NCI-H2081 treated with DMSO at 0.1 percent for 48 hours (cell line): ENCODE measurements at places on chromosomes 1 and 21.
A peak's percentile ranks its signal among the peaks of the same experiment; 100 is the strongest.

- no peak for DNase-seq
These were observed 45.8 kb downstream of the RGS7 start for GRCh38 chr1:241311056-241311746.

DNA sequence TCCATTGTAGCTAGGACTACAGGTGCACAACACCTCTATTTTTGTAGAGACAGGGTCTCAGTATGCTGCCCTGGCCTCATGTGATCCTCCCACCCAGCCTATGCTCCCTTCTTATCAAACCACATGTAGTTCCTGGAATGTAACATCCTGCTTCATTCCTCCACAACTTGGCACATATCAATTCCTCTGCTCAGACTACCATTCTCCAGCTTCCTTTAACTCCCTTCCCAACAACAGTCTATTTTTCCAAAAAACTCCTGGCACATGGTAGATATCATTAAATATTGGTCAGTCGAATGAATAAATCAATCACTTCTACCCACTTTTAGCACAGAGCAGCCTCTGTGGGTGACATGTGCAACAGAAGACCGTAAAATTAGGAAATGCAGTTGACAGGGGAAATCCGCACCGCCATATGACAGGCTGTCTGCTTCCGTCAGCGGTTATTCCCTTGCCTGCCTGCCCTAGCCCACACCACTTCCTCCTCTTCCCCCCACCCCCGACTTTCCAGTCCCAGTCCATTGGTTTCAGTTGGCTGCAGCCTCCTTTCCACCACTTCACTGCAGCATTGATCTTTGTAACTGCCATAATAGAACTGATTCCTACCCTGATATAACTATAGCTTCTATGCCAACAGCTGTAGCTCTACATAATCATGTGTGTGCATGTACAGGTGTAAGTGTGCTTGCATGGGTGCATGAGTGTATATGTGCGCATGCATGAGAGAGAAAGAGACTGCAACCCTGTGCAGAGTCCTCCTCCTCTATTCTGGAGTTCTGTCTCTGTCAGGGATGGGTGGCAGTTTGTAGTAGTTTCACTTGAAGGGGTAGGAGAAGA, 6.8 kb upstream of the AKR1A1 start:
- DNase-seq: no peak

DNA sequence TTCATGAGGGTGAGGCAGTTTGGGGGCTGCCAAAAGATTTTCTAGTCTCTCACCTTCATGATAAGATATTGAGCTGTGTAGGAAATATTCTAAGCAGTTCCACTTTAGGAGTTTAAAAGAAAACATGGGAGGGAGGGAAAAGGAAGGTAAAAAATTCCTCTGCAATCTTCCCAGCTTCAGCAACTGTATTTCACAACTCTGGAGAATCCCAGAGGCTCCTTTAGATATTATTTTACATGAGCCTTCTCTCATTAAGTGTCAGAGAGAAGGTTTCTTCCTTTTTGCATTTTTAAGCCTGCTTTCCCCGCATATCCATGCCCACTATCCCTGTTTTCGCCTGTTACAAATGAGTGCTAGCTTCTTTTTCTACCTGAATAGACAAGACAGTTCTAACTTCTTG, 289.4 kb downstream of the CHRM3 start:
- no peak for DNase-seq

DNA sequence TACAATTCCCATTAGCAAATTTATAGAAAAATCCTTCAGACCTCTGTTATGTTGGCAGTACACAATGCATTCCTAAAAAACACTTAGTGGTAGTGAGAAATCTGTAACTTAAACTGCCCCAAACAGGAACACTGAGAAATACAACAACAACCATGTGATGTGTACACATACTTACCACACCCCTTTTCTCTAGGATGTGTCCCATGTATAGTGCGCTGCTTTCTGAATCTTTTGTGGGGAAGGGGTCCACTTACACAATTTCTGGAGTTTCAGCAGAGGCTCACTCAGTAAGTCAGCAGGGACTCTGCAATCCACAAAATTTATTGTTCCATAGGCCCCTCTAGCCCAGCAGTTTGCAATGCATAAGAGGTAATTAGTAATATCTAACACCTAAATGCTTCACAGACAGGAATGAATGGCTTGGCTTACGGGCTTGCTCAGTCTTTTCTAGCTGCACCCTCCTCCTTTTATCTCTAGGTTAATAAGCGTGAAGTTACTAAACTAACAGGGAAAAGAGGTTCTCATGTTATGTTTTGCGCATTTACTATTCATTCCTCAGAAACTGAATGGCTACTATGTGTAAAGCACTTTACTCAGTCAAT, 115.2 kb downstream of the TGFBR3 start:
- no peak for DNase-seq

GRCh38 chr1:243559575-243560162, 290.4 kb downstream of the AKT3 start:
- no peak for DNase-seq

GRCh38 chr1:232521660-232522059, 108.3 kb downstream of the SIPA1L2 start:
- DNase-seq: no peak

GRCh38 chr1:21816602-21817302, 4.7 kb downstream of the LDLRAD2 start:
- no peak for DNase-seq

GRCh38 chr1:2650967-2651645, 18.3 kb upstream of the MMEL1 start:
- DNase-seq: no peak

DNA sequence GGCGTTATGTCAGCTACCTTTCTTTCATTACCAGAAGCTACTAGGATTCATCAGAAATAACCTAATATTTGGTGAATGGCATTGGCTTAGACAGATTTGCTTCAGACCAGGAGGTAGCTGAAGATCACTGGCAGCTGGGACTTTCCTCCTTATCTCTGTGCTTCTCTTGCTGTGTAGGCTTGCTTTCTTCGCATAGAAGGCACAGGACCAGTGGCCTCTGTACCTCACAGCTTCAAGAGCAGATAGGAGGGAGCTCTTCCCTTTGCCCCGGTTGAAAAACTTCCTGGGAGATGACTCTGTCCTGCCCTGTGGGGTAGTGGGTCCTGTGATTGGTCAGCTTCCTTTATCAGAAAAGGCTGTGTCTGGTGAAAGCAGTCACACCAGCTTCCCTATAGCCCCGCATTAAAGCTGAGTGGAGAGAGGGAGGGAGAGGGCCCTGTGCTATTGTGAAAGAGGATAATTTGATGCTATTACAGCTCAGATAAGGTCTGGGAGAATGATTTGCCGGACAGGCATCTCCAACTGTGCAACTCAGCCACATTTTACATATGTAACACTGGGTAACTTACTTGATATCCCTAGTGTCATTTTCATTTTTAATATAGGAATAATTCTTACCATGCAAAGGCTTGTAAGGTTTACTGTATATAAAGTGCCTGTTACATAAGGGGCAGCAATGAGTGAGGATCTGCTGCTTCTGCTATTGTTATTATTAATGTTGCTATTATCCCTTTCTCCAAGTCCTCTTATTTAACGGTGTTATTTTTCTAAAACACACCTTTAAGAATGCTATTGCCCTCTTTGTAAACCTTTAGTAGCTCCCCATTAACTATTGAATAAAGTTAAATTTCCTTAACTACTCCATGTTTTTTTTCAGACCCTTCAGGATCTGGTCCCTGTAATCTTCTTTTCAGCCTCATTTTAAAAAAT, 31.6 kb downstream of the OSBPL9 start:
- no peak for DNase-seq

DNA sequence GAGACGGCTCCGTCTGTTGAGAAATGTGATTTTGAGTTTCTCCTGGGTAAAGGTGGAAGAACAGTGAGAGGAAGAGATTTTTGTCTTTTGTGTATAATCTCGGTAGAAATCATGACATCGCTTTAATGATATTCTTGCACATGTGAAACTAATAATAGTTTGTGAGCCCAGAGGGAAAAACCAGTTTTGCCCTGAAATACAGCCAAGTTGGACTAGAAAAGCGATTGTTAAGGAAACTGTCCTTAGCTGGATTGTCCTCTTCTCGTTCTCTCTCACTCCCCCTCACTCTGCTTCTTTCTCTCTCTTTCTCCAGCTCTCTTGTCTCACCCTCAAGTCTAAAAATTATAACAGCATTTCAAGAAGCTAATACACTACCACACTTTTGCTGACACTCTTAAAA, 17.1 kb downstream of the KCNJ6 start:
- DNase-seq: no peak

GRCh38 chr1:235938709-235939479, 72.2 kb upstream of the LYST start:
- no peak for DNase-seq

DNA sequence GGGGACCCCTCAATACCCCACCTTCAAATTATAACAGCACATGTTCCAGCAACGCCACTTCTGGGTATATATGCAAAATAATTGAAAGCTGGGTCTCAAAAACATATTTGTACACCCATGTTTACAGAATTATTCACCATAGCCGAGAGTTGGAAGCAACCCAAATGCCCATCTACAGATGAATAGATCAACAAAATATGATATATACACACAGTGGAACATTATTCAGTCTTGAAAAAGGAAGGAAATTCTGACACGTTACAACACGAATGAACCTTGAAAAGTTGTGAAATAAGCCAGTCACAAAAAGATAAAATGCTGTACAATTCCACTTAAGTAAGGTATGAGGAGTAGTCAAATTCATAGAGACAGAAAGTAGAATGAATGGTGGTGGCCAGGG, 5.1 kb downstream of the TMCO4 start:
- DNase-seq: no peak

DNA sequence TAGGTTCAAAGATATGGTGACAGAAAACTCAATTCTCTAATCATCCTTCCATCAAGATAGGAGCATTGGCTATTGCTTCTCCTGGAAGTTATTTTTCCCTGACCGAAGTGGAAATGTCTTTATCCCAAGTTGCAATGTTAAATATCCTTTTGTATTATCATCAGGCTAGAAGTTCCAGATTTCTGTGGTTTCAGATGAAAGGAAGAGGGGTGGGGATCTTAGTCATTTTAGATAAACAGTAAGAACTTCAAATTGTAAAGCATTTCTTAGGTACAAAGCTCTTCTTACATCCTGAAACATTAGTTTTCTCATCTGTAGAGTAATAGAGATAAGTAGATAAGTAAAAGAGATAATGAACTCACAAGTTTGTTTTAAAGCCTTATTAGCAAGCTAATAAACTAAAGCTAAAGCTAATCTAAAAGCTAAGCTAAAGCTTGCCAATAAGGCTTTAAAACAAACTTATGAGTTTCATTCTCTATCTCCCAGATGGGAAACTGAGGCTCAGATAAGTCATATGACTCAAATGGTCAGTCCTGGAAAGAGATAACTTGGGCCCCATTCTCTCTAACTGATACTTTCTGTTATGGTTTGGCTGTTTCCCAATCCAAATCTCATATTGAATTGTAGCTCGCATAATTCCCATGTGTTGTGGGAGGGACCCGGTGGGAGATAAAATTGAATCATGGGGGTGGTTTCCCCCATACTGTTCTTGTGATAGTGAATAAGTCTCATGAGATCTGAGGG, 99.2 kb upstream of the KCNK2 start:
- DNase-seq: no peak

DNA sequence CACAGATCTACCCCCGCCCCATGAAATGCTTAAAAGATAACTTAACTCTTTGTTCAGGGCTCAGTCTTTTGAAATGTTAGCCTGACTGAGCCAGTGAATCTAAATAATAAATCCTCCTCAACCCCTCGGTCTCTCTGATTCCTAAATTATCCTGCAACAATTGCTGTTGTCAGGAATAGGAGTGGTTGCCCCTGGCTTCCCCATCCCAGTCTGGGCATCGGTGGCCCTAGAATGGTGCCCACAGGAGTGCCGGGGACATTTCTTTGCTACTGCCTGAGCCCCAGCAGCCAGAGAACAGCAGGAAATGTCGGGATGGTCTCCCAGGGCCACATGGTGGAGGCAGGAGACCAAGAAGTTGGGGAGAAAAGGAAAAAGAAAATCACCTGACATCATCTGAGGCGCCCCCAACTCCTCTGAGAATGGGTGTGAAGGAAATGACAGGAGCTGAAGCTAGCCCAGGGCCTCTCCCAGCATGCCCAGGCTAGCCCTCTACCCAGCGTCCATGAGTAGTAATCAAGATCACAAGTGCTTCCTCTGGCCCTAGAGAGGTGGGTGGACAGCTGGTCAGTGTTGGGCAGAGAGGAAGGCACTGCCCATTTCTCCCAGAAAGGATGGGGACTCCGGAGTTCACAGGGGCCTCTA, 1.6 kb downstream of the PADI4 start:
- no peak for DNase-seq

DNA sequence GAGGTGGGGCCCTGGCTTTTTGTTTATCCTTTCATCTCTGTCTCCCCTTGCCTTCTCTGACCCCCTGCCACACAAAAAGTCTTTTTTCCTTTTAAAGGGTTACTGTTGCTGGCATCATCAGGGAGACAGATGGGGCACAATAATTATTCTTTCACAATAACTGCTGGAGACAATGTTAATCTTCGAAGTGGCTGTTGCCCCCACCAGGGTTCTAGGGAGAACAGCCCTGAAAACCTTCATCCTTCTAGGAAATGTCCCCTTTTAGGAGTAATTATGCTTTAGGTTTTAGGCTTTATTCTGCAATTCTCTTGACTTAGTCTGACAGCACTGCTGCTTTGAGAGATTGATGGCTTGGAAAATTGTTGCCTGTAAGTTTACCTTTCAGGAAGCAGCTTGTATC, 150.0 kb downstream of the NOS1AP start:
- peak; percentile 82 for DNase-seq

DNA sequence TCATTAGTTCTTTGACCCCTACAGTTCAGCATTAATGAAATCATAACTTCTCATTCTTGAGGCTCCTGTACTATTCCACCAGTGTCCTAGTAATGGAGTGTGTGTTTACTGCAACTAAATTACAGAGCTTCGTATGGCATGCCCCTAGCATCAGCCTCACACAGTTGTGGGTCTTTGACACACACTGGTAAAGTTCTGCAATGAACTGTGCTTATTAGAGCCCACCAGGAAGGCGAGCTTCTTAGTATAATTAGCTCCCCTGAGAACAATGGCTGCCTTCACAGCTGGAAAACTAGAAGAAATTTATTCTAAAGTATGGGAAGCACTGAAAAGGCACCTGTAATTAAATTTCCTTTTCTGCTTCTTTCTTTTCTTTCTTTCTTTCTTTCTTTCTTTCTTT, 251.1 kb upstream of the RGS18 start:
- DNase-seq: no peak
